Kidney tubule cell (primary cell): ENCODE measurements at places on chromosomes 1 and 21.
A peak's percentile ranks its signal among the peaks of the same experiment; 100 is the strongest.

DNA sequence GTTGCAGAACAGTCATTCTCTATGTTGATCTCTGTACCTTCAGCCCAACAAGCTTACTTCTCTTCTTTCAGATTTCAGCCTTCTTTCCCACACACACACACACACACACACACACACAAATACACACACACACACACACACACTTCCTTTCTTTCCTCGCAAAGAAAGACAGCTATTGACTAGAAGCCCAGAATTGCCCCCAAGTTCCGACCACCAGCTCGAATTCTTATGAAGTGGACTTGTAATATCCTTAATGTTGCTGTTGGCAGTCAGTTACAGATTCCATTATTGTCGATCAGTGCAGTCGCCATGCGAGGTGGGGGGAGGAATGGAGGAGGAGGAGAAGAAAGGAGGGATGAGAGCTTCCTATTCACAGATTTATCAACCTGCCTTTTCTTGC is 125.5 kb downstream of the CLEC20A start:
- peak; percentile 21 for DNase-seq

DNA sequence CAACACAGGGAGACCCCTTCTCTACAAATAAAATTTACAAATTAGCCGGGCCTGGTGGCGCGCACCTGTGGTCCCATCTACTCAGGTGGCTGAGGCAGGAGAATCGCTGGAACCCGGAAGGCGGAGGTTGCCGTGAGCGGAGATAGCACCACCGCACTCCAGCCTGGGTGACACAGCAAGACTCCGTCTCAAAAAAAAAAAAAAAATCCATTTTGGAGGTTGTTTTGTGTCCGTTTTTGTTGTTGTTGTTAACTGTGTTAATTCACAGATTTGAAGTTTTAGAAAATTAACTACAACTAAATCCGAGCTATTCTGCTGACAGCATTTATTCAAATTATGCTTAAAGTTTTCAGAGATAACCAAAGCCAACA is 618 bp downstream of the CLCC1 start:
- DNase-seq: peak; percentile 55

GRCh38 chr1:53311702-53312305 is 16.1 kb downstream of the LRP8 start:
- DNase-seq: no peak

DNA sequence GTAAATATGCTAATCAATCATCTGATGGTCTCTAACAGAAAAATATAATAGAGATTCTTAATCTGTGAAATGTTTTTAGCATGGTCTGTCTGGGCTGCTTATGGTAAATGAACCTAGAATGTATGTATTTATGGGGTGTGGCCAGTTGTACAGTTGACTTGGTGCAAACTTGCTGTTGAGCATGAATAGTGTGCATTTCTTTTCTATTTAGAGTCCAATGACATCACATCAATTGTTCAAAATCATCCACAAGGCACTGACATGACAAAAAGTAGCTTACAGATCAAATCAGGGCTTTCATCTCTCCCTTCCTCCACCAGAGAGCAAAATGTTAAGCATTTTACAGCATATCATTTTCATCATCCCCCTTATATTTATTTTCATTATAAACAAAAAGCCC is 1010.3 kb downstream of the KCNT2 start:
- DNase-seq: no peak

DNA sequence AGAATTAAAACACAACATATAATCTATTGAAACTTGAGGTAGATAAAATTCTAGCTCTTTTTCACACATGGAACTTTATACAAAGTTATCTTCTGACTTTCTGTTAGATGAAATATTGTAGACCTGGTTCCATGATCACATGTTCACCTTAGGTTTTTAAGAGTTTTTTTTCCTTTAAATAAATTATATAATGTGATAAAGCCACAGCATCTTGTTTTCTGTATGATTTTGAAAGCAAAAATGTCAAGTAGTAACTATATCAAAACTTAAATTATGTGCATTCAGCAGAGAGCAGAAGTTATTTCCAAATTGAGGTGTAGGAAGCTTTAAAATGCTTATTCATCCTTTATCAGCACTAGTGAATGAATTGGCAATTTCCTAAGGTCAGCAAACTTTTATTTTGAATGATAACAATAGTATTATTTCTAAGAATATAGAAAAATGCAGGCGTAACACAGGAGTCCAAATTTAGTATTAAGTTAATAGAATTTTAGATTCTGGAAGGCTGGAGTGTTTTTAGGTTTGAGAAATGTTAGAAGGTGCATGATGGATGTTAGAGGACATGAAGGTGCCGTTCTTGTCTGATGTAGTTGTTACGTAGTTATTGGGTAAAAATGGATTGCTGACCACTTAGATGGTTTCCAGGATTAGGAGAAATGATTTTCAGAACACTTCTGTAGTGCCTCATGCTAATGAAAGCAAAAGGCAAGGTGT is 17.5 kb downstream of the BACH1 start:
- DNase-seq: no peak

DNA sequence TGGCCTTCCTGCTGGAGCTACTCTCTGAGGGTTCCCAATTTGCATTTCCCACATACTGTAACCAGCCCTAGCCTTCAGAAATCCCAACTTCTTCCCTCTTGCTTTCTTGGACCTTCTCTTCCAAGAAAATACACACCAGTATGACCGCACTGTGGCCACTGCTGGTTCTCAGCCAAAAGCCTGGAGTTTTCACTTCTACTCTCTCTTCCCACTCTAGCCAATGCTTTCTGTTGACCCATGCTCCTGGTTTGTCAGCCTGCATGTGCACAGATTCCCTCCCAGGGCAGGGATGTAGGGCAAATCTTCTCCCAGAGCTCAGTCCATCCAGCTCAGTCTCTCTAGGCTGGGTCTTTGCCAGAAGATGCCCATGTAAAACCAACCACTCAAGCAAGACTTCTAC is 664 bp downstream of the SLAMF1 start:
- no peak for DNase-seq

GRCh38 chr1:31376375-31377134 is 3.7 kb upstream of the FABP3 start:
- peak; percentile 96 for DNase-seq

DNA sequence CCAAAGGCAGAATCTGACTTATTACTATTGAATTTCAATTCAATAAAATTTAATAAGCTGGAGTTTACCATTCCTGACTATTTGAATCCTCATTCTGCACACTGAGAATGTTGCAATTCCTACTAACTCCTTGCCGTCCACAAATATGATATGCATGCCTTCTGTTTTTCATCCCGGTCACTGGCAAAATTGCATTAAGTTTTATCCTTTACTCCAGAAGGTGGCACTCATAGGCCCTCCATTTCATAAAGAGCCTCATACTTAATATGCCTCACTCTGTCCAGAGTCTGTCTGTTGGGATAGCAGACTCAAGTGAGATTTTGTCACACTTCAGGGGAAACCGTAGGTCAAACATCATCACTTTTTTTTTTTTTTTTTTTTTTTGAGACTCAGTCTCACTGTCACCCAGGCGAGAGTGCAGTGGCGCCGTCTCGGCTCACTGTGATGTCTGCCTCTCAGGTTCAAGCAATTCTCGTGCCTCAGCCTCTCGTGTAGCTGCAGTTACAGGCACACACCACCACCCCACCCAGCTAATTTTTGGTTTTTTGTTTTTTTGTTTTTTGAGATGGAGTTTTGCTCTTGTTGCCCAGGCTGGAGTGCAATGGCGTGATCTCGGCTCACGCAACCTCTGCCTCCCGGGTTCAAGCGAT is 27.3 kb downstream of the F11R start:
- DNase-seq: peak; percentile 43

GRCh38 chr1:112575154-112575804 is 43.7 kb downstream of the ST7L start:
- DNase-seq: peak; percentile 38

GRCh38 chr1:38848071-38848470 is 11.5 kb downstream of the RRAGC start:
- DNase-seq: no peak

- DNase-seq: peak; percentile 47
These were observed at the start of gene RUSC1 for GRCh38 chr1:155320661-155321617. RUSC1 (plus strand) TSS chr1:155320894; CDS start chr1:155321774, 880 bp downstream.

GRCh38 chr21:35738347-35738961 is 321.9 kb downstream of the SETD4 start:
- peak; percentile 58 for DNase-seq

GRCh38 chr1:99107680-99108079 is 103.0 kb upstream of the PLPPR5 start:
- DNase-seq: no peak

GRCh38 chr1:201508809-201509208 is 1.9 kb upstream of the CSRP1 start:
- no peak for DNase-seq

DNA sequence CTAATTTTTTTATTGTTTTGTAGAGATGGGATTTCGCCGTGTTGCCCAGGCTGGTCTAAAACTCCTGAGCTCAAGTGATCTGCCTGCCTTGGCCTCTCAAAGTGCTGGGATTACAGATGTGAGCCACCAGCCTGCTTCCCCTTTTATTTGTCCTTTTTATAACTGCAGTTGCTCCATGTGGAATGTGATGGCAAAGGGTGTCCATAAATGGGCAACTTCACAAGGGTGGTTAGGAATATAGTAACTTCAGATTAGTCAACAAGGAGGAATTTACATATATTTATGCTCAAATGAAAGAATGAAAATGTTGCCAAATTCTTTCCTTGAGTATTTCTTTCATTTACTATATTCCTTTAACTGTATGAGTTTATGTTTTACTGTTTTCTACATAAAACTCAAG is 182.9 kb downstream of the BACH1 start:
- peak; percentile 4 for DNase-seq

- no peak for DNase-seq
These were observed 588.8 kb downstream of the NEGR1 start for GRCh38 chr1:71693581-71693980.

GRCh38 chr1:67171574-67171955 is 5.3 kb downstream of the IL23R start:
- DNase-seq: no peak

- DNase-seq: peak; percentile 59
These were observed 64.8 kb downstream of the SLX9 start for GRCh38 chr21:45004481-45005247.

- no peak for DNase-seq
These were observed 21.5 kb downstream of the RCAN1 start for GRCh38 chr21:34593423-34593822.

DNA sequence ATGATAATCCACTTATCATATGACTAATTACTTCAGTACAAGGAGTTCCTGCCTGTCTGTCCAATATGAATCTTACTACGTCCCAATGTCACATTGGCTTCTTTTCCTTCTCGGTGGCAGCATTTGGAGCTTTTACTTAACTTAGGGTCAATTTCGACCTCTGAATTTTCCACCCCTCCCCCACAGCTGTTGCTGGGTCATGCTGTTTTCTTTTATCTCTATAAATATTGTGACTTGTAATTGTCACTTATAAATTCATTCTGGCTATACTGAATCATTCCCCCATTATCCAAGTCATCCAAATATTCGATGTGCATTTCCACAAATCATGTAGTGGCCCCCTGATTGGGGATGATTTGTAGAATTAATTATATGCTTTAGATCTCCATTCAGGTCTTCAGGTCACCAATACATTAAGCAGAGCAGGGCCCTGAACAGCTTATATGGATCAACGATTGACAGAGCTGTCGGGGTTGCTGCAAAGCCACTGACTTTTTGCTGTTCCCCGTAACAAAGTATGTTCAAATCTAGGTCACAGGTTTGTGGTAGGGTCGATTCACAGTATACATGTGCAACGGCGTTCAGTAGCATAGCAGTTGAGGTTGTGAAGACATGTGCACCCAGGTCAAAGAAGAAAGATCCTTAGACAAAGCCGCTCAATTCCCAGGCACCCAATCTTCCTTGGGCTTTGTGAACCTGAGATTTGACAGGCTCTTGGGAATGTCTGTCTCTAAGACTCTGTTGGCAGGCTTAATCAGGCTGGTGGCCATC is 18.3 kb upstream of the RNU1-4 start:
- DNase-seq: no peak

GRCh38 chr1:33296082-33296458 is 24.8 kb downstream of the A3GALT2 start:
- no peak for DNase-seq

DNA sequence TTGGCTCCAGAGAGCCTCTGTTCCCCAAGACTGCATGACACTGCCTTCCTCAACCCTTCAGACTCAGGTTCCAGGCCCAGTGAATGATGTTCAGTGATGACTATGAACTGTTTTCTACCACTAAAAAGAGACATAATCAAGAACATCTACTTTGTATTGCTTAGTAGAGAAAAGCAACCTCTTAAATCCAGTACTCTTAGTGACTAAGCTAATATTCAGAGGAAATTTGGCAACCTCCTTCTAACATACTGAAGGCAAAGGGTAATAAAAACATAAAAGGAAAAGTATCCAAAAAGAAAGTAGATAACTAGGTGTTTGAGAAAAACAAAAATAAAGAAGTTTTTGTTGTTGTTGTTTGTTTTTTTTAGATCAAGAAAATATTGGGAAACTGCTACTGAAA is 153.3 kb upstream of the RUNX1 start:
- no peak for DNase-seq

- DNase-seq: peak; percentile 51
These were observed 173 bp downstream of the FABP3 start for GRCh38 chr1:31372751-31373055.

DNA sequence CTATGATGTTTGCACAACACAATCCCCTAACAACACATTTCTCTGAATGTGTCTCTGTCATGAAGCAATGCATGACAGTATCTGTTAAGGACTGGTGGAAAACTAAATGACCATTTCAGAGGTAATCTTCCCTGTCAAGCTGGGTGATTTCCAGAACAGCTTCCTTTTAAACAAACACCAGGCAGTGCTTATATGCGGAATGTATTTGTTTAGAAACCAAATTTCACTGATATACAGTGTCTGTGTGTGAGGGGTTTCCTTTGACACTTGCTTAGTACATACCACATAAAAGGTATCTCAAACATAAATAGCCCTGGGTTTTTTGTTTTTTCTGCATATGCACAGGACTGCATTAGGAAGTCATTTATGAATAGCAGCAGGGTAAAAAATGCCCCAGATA is 95.6 kb downstream of the TGFBR3 start:
- DNase-seq: no peak

- no peak for DNase-seq
These were observed 151.1 kb upstream of the KLHDC7A start for GRCh38 chr1:18329469-18330253.

- peak; percentile 32 for DNase-seq
These were observed 2.1 kb upstream of the SERINC2 start for GRCh38 chr1:31410871-31411270.

- no peak for DNase-seq
These were observed 12.5 kb downstream of the NFIA start for GRCh38 chr1:61094677-61095469.

- DNase-seq: peak; percentile 10
These were observed 107.0 kb downstream of the PLXNA2 start for GRCh38 chr1:208137193-208137592.

GRCh38 chr1:110375490-110375889 is 15.3 kb downstream of the SLC16A4 start:
- DNase-seq: no peak

- DNase-seq: peak; percentile 19
These were observed 36.8 kb upstream of the DIRAS3 start for GRCh38 chr1:68087184-68087583.

- DNase-seq: peak; percentile 80
These were observed 76.0 kb downstream of the CD247 start for GRCh38 chr1:167442142-167442848.
